ENCODE measurements at places on chromosomes 11 and 22.
A peak's percentile ranks its signal among the peaks of the same experiment; 100 is the strongest.

DNA sequence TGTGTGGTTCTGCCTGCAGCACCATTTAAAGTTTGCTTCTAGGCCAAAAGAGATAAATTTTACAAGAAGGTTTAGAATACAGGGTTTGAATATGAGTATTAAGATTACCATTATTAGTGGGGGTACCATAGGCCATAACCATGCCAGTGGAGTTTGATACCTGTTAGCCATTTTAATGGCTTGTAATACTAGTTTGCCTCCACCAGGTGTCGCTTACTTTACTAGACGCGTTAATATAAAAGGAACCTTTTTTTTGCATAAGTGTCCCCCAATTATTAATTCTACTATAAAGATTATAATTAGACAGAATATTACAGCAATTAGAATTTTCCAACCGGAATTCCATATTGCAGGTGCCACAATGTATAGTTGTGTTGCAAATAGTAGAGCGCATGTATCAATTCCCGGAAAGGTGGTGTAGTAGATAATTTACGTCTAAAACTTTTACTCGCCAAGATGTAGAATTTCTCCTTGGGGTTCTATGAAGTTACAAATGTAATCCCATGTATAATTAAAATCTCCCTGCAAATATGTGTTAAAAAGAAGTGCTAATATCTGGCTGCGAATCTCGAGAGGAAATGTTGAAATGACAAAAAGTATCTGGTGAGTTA, 16.1 kb downstream of the MS4A6E start:
- DNase-seq, result no peak

DNA sequence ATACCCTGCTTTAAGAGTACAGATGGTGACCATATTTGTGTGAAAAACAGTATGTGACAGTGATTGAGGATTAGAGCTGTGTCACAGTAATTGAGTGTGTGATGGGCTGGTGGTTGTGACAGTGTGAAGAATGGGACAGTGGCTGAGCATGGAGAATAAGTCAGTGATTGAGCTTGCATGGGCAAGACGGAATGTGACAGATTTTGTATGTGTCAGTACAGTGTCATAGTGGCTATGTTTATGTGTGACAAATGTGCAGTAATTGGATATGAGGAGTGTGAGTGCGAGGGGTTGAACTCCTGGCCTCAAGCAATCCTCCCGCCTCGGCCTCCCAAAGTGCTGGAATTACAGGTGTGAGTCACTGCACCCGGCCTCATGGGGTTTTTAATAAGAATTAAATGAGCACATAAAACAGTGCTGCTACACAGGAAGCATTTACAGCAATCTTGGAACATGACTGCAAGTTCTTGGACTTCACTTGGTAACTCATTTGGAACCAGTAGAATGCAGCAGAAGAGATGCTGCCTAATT, 583 bp upstream of the RRAS2 start:
- DNase-seq, result no peak

GRCh38 chr11:58471892-58472291, 29.9 kb upstream of the OR5B12 start:
- DNase-seq, result no peak

- DNase-seq, result no peak
These were observed 89.0 kb downstream of the SLC1A2 start for GRCh38 chr11:35330156-35330889.

DNA sequence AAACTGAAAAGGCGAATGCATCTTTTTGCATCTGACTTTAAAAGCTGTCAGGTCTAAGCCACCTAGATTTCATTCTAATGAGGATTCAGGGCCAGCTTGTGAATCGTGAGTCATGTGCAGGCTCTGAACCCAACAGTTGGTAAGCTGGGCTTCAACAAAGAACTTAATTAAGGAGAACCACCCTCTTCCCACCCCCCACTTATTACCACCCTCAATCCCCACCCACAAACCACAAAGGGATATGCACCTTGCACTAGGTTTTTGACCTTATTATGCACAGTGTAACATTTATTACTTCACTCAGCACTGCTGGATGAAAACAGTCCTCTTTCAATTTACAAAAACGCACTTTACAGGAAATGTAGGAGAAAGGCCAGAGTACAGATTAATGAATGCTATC, 94.1 kb upstream of the LIN7C start:
- DNase-seq, result no peak

DNA sequence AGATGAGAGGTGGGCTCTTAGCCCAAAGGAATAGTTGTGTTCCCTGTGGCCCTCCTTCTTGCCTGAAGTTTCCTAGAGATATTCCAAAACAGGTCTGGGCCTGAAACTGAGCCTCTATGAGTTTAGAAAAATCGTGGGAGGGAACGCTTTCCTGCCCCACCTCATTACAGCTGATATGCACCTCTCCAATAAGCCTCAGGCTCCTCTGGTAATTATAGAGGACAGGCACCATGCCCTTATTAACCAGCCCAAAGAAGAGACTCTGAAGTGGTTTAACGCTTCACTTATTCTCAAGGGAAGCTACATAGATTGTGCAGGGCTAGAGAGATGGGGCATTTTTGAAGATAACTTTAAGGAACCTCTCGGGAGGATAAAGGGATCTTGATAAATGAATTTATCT, 3.4 kb upstream of the MPZL2 start:
- DNase-seq, result no peak

DNA sequence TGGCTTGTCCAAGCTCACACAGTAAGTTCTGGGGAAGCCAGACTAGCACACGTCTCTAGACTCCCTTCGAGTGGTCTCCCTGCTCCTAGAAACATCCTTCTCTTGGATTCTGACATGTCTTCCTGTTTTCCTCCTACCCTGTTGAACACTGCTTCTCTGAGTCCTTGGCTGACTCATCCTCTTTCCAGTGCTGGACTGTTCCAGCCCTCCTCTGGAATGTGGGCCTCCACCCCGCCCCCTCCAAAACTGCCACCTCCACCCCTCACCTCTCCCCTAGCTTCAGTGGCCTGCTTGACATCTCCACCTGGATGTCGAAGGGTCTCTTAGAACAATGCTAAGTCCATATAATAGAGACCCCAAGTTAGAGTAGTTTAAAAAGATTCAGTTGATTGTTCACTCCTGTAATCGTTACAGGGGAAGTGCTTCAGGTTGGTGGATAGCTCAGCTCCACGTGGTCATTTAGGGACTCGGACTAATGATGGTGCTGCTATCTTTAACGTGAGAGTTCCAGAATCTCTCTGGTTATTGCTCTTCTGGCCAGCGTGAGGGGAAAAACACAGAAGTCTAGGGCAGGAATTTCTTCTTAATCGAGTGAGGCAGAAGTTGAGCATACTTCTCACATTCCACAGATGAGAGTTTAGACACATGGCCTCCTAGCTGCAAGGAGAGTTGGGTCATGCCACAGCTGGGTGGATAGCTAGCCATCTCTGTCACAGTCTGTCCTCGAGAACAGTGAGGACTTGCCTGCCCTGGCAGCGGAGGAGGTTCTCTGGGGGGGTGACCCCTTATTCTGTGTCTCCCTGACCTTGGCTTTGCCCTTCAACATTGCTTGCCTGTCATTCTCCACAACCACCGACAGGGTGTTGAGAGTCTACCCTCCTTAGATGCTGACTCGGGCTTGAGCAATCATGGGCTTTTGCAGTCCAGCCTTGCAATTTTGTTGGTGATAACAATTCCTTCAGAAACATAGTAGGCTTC, 4.7 kb upstream of the C11orf96 start:
- no peak for DNase-seq

- no peak for DNase-seq
These were observed 13.0 kb downstream of the LRP5 start for GRCh38 chr11:68325183-68325906.

GRCh38 chr11:93942176-93942575, 79.0 kb upstream of the HEPHL1 start:
- DNase-seq, result no peak

DNA sequence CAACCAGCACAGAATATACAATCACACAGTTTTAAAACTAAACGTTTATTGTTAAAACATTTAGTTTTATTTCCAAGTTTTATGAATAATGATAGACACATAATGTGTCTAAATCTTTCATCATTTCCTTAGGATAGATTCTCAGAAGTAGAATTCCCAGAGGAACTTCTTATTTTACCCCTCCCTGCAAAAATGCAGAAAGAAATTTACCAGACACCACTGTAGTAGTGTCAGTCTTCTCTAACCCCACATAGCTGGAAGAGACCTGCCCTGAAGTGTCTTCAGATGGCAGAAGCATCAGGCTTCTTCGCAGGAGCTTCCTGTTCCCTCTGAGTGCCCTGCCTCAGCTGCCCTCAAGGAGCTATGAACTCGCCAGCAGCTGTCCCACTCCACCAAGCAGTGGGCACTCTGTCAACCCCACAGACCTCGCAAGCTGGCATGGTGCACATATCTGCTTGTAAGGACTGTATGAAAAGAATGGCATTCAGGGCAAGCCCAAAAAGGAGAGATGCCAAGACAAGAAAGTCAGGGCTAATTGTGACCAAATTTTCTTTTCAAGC, 28.5 kb upstream of the PAK1 start:
- DNase-seq, result no peak

DNA sequence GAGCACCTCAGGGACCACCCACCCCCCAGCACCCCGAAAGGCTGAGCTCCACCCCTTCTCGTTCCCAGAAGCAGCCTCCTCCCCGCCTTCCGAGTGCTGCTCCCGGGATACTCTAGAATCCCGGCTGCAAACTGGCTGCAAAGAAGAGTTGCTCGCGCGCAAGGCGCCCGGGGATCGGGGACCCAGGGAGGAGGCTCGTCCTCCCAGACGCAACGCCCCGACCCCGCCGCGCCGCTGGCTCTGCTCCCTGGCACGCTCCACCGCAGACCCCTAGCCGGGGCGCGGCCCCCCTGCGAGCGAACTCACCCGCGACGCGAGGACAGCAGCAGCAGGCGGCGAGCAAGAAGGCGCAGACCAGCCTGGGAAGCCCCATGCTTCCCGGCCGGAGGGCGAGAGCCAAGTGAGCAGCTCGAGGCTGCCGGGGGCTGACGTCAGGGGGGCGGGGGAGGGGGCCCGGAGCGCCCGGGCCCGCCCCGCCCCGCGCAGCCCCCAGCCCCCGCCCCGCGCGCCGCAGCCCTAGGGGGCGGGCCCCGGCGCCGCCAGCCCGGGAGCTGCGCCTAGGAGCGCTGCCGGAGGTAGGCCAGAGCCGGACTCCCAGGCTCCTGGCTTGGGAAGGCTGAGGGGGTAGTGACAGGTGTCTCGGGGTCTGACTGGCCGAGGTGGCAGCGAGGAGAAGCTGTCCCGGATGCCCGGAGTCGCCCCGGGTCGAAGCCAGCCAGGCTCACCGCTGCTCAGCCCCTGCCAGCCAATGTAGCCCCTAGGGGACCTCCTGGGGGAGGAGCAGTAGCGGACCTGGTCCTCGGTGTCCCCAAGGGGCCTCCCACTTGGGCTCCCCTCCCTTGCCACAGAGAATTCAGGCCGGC, at the start of gene MCAM:
Gene MCAM (minus strand): TSS at position 402 of the 863 bp plus-strand sequence. CDS start 29 bp downstream, at position 373.
- peak; percentile 50 for DNase-seq

GRCh38 chr11:12799334-12799835, 125.2 kb downstream of the TEAD1 start:
- no peak for DNase-seq

- no peak for DNase-seq
These were observed 10.2 kb downstream of the SMTN start for GRCh38 chr22:31091106-31091975.

DNA sequence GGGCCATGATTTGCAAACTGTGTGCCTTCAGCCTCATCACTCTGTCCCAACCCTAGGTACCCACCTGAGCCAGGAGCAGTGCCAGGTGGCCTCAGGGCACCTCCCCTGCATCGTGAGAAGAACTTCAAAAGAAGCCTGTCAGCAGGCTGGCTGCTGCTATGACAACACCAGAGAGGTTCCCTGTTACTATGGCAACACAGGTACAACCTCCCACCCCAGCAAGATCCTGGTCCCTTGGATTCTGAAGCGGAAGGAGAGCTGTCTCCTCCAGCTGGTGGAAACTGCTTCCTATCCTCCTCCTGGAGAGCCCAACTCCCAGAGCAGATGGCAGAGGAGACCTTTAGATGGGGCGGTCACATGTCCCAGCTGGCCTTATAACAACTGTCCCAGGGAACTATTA, 2.9 kb downstream of the ZP1 start:
- no peak for DNase-seq

DNA sequence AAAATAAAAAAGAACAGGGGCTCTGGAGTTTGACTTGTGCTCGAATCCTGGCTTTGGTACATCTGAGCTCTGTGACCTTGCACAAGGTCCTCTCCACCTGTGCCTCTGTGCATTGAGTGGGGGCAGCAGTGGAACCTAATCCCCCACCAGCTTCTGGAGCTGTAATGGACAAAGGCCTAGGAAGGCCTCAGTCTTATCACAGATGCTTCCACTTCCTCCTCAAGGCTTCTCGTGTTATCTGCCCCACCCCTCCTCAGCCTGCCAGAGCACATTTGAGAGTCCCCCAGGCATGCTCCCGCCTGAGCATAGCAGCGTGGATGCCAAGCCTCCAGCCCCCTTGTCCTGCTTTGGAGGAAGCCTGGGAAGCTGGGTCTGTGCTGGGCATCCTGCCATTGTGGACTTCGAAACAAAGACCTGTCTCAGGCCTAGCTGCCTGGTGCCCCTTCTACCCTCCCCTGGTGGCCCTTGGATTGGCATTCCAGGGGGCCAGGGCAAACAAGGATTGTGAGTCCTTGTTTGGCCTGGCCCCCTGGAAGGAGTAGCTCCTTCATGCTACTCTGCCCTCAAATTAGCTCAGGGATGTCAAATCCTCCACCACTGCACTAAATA, 15.0 kb downstream of the SLC35E4 start:
- DNase-seq, result no peak

- DNase-seq, result no peak
These were observed 32.0 kb downstream of the OR5A2 start for GRCh38 chr11:59394186-59394585.

All from SK-N-DZ (cell line).